Bronchial smooth muscle cell (primary cell): ENCODE measurements at places on chromosomes 4 and X. TPM values are rescaled to one million over a fixed set of nuclear protein-coding genes. Genes with fewer than 3 reads are reported as not detected.

Gene MAGEA11
- not detected in 2 replicates for total RNA-seq

Gene PLS3
- total RNA-seq, result 141 and 182 TPM in 2 replicates

Gene MAGEB17
- total RNA-seq, result 0.09 TPM in 1 of 2 replicates, not detected in the other

Gene CLIC2
- total RNA-seq, result 13.7 and 21.0 TPM in 2 replicates

Gene TMEM271
- not detected in 2 replicates for total RNA-seq

Gene MND1
- 1.4 and 4.7 TPM in 2 replicates for total RNA-seq

Gene GAGE2A
- total RNA-seq, result not detected in 2 replicates

Gene CWH43
- not detected in 2 replicates for total RNA-seq

Gene RAB9B
- 0.77 and 1.1 TPM in 2 replicates for total RNA-seq

Gene ETDB
- not detected in 2 replicates for total RNA-seq

Gene GLRB
- 1.7 and 3.2 TPM in 2 replicates for total RNA-seq

Gene RHOXF2B
- not detected in 2 replicates for total RNA-seq

Gene TMEM128
- 20.9 and 29.9 TPM in 2 replicates for total RNA-seq

Gene ART3
- total RNA-seq, result 0.09 and 0.16 TPM in 2 replicates

Gene HTR2C
- total RNA-seq, result not detected in 2 replicates

Gene FABP2
- total RNA-seq, result not detected in 2 replicates

Gene MAB21L2
- 0.32 TPM in 1 of 2 replicates, not detected in the other for total RNA-seq

Gene GAB3
- 2.0 and 3.0 TPM in 2 replicates for total RNA-seq

Gene TRIM60
- total RNA-seq, result not detected in 2 replicates

Gene EFHC2
- total RNA-seq, result 0.43 and 0.95 TPM in 2 replicates

Gene PLXNB3
- 0.77 and 0.95 TPM in 2 replicates for total RNA-seq

Gene SAGE1
- under 0.01 TPM in 1 of 2 replicates, not detected in the other for total RNA-seq

Gene ASB12
- total RNA-seq, result 0.16 and 0.17 TPM in 2 replicates

Gene IGFBP7
- 112 and 163 TPM in 2 replicates for total RNA-seq

Gene DUX4
- total RNA-seq, result not detected in 2 replicates

Gene DGAT2L6
- total RNA-seq, result not detected in 2 replicates

Gene GYPA
- not detected in 2 replicates for total RNA-seq

Gene PAGE5
- total RNA-seq, result not detected in 2 replicates

Gene IL2RG
- total RNA-seq, result not detected in 2 replicates

Gene ZCCHC4
- 8.4 and 8.7 TPM in 2 replicates for total RNA-seq

Gene BANK1
- total RNA-seq, result 0.17 and 0.32 TPM in 2 replicates

Gene NEXMIF
- not detected in 2 replicates for total RNA-seq

Gene NPY2R
- not detected in 2 replicates for total RNA-seq

Gene ADH1A
- 0.09 and 0.16 TPM in 2 replicates for total RNA-seq

Gene ALB
- under 0.01 TPM in 1 of 2 replicates, not detected in the other for total RNA-seq

Gene EDA2R
- total RNA-seq, result 12.8 and 14.5 TPM in 2 replicates

Gene KCNIP4
- under 0.01 TPM in 1 of 2 replicates, not detected in the other for total RNA-seq

Gene EVC2
- total RNA-seq, result 12.0 and 15.9 TPM in 2 replicates

Gene TREX2
- total RNA-seq, result 1.3 and 2.0 TPM in 2 replicates

Gene NDNF
- total RNA-seq, result 0.09 and 0.32 TPM in 2 replicates

Gene CNGA1
- total RNA-seq, result not detected in 2 replicates

Gene CHRDL1
- 0.17 and 3.8 TPM in 2 replicates for total RNA-seq

Gene SPANXN3
- total RNA-seq, result not detected in 2 replicates

Gene GABRQ
- total RNA-seq, result under 0.01 TPM in 2 replicates
